ENCODE measurements at places on chromosomes 7 and 10.
A peak's percentile ranks its signal among the peaks of the same experiment; 100 is the strongest.

DNA sequence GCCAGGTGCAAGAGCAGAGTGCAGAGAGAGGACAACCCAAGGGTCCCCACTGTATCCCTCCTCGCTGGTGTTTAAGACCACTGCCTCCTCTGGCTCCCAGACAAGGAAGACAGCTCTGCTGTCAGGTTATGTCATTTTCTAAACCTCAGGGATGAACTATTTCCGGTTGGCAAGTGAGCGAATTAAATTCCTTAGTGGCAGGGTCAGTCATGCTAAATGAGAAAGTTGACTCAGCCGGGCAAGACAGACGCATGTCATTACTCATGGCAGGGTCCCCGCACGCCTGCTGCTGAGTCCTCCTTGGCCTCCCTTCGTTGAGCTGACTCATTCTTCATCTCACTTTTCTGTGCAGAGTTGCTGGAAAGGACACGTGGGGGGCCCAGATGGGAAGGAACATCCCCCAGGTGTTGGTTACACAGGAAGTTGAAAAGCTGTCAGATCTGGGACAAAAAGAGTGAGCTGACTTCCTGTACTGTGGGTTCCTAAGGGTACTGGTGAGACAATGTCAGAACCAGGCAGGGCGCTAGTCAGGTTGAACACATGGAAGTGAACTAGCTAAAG lies 47.1 kb upstream of the UCN3 start:
- DNase-seq, result peak; percentile 56

- no peak for DNase-seq
Measured at GRCh38 chr10:70354100-70354499, 28.3 kb downstream of the LRRC20 start.

DNA sequence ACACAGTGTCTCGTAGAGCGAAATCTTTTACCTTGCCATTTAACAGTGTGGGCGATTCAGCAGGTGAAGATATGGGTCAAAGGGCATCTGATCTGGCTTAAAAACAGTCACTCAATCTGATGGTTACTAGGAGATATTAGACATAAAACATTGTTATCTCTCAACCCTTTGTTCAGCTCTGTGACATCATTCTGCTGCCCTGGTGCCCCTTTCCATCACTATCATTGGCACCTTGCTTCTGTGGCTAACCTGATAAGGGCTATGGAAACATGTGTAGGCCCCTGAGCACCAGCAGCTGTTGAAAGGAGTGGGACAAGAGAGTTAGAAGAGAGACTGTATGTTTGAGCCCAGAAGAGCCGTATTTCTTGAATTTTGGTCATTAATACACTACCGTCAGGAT lies 650.3 kb downstream of the PHTF2 start:
- no peak for DNase-seq

- DNase-seq, result no peak
Measured at GRCh38 chr10:299969-300368, 164.7 kb downstream of the ZMYND11 start.

DNA sequence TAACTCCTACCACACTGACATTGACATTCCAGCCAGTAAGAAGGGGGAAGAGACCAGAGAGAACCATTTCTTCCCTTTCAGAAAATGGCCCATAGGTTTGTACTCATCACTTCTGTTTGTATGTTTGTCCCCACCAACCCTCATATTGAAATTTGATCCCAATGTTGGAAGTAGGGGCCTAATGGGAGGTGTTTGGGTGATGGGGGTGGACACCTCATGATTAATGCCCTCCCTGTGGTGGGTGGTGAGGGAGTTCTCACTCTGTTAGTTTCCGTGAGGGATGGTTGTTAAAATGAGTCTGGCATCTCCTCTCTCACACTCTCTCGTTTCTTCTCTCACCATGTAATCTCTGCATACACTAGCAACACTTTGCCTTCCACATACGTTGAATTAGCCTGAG lies 21.4 kb downstream of the CADPS2 start:
- no peak for DNase-seq

DNA sequence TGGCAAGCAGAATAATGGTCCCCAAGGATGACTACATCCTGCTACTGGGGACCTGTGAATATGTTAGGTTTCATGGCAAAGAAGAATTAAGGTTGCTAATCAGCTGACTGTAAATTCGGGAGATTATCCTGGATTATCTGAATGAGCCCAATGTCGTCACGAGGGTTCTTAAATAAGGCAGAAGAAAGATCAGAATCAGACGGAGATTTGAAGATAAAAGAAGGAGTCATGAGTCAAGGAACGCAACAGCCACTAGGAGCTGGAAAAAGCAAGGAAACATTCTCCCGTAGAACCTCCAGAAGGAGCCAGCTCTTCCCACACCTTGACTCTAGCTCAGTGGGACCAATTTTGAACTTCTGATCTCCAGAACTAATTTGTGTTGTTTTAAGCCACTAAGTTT lies 82.9 kb upstream of the APBB1IP start:
- DNase-seq, result no peak

DNA sequence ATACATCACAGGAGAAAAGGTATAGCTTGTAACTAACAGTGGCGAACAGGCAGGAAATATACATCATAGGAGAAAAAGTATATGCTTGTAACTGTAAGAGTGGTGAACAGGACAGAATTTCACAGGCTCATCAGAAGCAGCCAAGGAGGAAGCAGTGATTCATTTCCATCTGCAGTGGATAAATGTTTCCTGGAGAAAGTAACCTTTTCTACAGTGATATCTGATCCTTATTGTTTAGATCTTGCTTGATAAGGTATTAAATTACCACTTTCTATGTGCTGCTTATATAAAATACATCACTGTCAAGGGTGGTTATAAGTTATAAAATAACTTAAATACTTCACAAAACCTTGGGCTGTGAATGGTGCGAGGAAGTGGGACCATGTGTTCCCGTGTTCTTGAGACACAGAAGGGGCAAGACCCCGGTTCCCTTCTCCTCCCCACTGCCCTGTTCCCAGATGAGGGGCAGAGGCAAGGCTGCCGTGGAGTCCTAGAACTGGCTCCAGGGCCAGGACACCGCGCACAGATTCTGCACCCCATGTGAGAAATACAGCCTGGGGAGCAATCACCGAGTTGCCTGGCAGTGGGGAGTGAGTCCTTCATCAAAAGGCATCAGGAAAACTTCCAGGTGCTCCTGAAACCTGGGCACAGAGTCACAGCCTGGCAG lies 135.2 kb downstream of the DIP2C start:
- no peak for DNase-seq

DNA sequence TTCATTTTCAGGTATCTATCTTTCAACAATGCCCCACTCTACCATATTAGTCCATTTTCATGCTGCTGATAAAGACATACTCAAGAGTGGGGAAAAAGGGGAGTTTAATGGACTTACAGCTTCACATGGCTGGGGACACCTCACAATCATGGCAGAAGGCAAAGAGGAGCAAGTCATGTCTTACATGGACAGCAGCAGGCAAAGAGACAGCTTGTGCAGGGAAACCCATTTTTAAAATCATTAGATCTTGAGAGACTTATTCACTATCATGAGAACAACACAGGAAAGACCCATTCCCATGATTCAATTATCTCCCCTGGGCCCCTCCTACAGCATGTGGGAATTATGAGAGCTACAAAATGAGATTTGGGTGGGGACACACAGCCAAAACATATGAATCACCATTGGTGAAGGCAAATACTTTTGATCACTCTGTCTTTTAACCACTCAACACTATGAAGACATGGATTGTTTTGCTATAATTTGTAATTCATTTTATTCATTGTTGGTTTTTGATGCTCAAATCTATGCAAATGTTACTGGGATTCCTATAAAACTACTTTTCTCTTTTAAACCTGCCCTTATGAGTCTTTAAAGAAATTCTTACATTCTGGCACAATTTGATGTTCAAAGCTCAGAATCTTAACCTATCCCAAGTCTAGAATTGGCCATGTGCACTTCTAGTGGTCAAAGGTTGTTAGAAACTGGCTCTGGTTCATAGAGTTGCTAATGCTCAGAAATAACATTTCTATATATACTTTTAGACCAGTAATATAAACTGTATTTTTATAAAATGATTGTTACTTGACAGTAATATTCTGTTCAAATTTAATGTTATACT lies 15.3 kb downstream of the AKR1C4 start:
- no peak for DNase-seq

DNA sequence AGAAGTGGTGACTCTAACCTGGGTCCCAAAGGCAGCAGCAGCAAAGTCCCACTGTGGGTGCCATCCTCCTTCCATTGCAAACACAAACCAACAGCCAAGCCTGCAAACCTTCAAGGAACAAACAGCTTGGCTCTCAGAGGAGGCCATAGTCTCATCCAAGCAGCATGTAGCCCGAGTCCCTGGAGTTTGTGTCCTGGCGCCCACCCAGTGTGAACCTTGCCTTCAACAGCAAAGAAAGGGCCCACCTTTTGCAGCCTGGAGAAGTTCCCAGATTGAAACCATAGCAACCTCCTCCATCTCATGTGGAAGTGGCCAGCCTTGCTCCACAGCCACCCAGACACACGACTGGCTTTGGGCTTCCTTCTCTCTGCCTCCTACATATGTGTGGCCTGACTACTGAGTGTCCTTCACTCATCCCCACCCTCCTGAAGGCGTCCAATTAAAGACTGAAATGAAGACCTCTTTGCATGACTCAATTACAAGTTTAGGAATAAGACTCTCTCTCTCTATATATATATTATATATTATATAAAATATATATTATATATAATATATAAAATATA lies 106.1 kb downstream of the C10orf90 start:
- no peak for DNase-seq

GRCh38 chr10:83983578-83984255 lies 155.6 kb upstream of the GHITM start:
- no peak for DNase-seq

GRCh38 chr7:103574576-103574975 lies 128.6 kb upstream of the SLC26A5 start:
- no peak for DNase-seq

GRCh38 chr7:41858201-41858600 lies 155.3 kb upstream of the INHBA start:
- no peak for DNase-seq

Data from stimulated activated CD4-positive, alpha-beta T cell treated with anti-CD3 and anti-CD28 coated beads, Interleukin-12 subunit alpha, Interleukin-12 subunit beta, amount 100 ng/mL, for 48 hours (primary cell).